ENCODE measurements at places on chromosomes 16 and 17.

DNA sequence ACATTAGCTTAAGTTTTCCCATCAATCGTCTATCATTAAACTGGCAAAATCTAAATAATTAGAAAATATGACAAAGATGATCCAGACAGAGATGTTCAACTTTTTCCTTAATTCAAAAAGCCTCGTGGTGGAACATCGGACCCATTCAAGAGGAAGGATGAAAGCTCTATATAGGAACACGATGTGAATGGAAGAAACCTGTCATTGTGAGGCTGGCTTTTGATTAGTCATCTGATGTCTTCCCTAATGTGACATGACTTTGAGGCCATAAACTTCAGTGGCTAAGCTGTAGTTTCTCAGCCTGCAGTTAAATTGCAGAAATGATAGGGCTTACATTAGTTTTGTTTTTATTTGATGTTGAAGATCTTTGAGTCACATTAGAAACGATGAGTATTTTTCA is 1.0 kb downstream of the AMZ2 start:
- peak; percentile 45 for DNase-seq

DNA sequence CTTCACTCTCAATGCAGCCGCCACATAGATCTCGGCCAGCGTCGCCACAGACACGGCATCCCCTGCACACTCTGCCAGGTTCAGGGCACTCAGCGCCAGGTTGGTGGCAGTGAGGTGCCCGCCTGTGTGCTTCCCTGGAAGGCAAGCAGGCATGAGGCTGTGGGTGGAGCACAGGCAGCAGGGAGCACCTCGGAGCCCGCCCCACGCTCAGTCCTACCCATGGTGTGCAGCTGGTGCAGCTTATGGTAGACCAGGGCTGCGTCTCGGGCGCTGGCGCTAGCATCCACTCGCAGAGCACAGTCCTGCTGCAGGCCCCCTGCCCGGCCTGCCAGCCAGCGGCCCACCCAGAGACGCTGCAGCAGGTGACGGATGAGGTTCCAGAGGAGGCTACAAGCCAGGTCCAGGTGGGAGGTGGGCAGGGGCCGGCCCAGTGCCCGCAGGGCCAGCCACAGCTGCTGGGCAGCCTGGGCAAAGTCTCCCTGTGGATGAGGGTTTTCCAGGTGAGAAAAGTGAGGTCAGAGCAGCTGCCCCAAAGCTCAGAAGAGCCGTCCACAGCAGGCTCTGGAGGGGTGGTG is 20.5 kb downstream of the SREBF1 start:
- no peak for DNase-seq

DNA sequence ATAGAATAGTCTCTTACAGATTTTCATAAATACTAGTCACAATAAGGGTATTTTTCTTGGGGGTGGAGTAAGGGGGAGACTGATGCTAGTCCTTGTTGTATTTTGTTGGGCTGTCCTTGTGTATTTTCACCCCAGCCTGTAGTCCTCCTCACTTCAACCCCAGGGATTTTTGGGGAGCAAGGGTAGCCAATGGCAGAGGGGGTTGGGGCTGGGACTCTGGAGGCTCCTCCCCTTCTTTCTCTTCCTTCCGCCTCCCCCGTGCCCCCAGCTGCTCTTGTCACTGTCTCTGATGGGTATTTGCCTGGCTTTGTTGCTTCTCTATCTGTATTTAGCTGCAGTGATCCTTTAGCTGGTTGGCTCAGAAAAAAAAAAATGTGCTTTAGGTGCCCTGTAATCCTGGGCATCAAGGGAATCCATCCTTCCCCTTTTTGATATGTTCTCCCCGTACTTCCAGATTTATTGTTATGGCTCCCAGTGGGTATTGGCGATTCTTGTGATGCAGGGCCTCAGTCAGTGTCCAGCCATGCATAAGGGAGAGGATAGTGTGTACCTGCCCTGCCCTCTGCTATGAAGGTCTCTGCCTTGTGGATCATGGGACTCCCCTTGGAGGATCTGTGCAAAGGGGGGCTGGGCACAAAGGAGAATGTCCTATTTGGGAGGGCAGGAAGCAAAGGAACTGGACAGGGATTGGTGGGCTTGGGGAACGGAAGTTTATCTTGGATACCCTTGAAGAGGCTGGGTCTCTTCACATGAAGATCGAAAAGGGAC is 16.5 kb downstream of the SNF8 start:
- no peak for DNase-seq

- DNase-seq = no peak
Observed at GRCh38 chr17:48873209-48873608, 19.4 kb upstream of the ATP5MC1 start.

DNA sequence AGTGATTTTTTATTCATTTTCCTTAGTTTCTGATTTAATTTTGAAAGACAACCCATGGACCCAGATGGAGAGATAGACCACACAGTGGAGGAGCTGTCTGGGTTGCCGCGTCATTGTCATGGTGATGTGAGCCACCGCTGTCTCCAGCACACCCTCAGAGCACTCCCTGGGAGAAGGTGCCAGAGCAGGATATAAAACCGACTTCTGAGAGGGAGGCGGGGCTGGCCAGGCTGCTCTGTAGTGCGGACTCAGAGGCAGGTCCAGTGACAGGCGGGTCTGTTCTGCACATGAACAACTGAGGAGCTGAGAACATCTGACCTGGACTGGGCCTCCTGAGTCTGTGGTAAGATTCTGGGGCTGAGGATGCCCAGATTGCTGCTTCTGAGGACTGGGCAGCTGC is 216.3 kb upstream of the NLRP1 start:
- DNase-seq = no peak

GRCh38 chr16:83940630-83941378 is 12.2 kb upstream of the OSGIN1 start:
- no peak for DNase-seq

- no peak for DNase-seq
Observed at GRCh38 chr17:3970668-3971067, 6.4 kb upstream of the ATP2A3 start.

DNA sequence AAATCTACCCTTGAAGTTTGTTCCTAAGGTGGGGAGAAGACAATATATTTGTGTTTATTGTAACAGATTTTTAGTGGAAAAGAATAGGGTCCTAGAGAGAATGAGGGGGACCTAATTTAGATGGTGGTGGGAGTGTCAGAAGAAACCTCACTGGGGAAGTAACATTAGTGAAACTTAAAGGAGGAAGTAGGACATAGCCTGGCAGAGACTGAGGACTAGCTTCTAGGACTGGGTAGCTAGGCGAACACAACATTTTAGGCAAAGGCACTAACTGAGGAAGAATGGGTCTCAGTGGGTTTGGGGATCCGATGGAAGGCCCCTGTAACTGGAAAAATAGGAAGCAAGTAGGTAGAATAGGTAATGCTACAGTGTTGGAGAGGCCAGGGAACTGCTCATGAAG is 4.2 kb upstream of the ARL2BP start:
- DNase-seq = no peak

- DNase-seq = no peak
Observed at GRCh38 chr17:18928628-18929125, 23.3 kb upstream of the SLC5A10 start.

DNA sequence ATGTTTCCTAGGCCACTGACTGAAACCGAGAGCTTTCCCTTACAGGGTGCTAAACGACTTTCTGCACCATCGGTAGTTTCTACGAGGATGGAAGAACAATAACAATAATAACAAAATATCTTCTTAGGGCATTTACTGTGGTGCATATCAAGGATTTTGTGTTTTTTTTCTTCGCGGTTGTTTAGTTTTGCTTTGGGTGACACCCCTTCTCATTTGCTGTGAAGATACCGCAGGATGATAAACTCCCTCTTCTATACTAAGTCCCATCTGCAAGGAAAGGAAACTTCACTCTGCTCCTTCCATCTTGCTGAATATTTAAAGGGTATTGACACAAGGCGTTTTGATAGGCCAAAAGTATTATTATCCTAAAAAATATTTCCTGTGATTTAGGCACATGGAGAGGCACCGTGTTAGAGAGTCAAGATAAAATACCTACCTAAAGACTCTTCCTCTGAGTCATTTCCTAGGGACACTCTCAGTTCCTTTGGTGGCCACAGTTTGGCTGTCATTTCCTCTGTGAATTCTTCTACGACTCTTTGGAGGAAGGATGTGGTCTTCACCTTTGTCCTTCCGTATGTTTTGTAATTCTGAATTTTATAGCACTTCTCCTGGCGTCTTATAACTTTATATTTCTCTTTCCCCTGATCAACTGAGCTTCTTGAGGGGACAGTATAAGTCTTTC is 318.8 kb downstream of the CDH13 start:
- no peak for DNase-seq

- DNase-seq = peak; percentile 37
Observed at GRCh38 chr17:77501101-77501566, 360.4 kb downstream of the SEC14L1 start.

- peak; percentile 60 for DNase-seq
Observed at GRCh38 chr17:8153525-8153956, 1.3 kb upstream of the PER1 start.

DNA sequence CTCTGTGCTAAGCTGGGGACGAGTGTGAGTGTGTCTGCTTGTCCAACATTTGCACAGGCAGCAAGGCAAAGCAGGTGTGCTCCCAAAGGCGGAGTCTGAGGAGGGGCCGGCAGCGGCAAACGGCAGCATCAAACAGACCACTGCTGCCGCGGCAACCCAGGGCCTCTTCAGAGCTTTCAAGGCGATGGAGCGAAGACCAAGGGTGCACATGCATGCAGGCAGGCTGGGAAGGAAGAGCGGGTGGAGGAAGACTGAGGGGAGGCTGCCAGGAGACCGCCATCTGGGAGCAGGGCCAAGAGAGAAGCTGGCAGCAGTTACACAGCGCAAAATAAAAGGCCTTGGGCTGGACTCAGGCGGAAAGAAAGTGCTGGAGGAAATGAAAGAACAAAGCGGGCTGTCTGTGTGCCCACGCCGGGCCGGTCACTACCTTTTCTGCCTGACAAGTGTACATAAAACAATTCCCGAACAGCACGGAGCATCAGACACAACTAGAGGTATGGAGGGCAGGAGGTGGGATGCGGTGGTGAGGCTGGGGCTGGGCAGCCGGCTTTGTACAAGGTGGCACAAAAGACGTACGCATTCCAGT is 8.5 kb downstream of the TIMM22 start:
- DNase-seq = no peak
